ENCODE measurements at places on chromosomes 3 and 15.

DNA sequence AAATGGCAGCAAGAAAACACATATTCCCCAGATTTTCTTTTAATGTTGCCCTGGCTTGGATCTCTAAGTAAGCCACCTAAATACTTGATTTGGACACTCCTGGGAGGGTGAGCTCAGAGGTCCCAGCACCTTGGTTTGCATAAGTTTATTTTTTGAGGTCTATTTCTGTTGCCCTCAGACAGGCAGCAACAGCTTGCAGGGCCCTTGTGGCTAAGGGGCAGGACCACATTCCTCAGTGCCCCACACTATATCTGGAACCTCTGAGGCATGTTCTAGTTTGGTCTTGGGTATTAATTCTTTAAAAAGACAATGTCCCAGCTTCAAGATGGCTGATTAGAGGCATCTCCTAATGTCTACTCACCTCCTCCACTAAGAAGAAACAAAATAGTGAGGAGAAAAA, 57.5 kb downstream of the IGSF11 start:
- no peak for DNase-seq

DNA sequence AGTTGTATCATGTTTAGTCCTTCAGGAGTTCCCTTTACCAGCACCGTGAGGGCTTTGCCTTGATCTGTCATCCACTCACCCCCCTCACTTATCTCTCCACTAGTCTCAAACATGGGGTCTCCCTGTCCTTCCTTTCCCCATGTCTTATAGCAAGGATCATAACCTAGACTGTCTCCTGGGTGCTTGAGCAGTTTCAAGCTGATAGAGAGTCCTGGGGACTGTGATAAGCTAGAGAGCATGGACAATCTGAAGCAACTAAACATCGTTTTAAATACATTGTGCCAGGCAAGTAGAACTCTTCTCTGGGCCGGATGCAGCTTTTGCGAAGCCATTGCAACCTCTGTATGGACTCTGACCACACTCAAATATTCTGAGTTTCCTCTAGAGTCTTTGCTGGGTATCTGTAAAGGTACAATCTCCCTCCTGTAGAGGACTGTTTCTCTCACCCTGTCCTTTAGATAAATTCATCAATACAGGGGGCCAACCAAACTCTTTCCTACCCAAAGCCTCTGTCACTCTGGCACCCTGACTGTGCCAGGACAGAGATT, 684.6 kb upstream of the NR2F2 start:
- no peak for DNase-seq

GRCh38 chr3:139601191-139601961, 61.8 kb upstream of the RBP1 start:
- no peak for DNase-seq

DNA sequence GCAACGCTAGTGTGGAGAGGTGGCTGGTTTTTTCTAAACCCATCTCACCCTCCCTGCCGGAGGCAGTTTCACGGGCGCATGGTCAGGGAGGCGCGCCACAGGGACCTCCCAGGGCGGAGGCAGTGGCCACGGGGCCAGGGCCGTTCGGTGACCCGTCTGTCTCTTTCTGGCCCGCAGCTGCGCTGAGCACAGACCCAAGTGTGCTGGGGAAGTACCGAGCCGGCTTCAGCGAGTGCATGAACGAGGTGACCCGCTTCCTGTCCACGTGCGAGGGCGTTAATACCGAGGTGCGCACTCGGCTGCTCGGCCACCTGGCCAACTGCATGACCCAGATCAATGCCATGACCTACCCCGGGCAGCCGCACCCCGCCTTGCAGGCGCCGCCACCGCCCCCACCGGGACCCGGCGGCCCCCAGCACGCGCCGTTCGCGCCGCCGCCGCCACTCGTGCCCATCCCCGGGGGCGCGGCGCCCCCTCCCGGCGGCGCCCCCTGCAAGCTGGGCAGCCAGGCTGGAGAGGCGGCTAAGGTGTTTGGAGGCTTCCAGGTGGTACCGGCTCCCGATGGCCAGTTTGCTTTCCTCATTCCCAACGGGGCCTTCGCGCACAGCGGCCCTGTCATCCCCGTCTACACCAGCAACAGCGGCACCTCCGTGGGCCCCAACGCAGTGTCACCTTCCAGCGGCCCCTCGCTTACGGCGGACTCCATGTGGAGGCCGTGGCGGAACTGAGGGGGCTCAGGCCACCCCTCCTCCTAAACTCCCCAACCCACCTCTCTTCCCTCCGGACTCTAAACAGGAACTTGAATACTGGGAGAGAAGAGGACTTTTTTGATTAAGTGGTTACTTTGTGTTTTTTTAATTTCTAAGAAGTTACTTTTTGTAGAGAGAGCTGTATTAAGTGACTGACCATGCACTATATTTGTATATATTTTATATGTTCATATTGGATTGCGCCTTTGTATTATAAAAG, 1.8 kb downstream of the HES1 start:
- no peak for DNase-seq

DNA sequence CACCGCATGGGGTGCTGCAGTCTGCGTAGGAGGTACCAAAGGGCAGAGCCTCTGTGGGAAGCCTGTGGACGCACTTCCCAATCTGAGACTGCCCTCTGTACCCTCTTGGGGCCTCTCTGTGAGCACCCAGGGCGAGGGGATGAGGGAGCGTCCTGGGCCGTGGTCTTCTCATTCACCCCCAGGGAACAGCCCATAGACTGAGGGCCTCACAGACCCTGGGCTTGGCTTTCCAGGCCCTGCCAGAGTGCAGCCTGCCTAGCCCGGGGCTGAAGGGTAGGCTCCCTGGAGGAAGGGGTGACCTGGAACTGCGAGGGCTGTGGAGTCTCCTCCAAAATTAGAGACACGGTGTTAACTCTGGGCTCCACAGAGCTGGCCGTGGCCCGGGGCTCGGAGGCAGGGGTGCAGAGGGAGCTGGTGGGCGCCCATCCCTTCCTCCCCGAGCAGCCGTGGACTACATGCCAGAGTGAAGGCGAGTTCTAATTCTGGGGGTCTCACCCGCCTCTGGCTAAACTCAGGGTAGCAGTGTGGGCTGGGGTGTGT, 468 bp upstream of the SPTBN5 start:
- DNase-seq, result no peak

- DNase-seq, result no peak
Measured at GRCh38 chr15:74773329-74773728, 8.6 kb upstream of the CSK start.

DNA sequence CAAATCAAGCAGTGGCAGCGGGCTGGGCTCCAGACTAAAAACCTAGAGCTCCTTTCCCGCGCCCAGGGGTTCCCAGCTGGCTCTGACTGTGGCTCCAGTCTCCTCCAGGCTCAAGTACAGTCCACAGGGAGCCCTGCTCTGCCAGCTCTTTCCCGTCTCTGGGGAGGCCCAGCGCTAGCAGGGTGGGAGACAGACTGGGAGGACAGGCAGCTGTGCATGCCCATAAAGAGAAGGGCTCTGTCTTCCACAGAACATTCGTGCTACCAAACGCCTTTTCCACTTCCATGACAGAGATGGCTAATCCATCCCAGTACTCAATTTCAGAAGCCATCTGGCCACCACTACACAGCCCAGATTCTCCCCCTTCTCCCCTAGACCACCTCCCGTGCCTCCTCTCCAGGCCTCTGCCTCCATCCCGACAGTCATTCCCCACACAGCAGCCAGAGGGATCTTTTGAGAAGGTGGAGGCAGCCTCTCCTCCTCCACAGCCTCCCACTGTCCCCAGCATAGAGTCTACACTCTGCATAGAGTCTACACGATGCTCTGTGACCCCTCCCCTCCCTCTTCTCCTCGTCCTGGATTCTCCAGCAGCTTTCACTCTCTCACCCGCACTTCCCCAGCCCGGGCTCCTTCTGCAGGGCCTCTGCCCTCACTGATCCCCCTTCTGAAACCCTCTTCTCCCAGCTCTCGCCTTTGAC, 6.8 kb upstream of the DUSP7 start:
- no peak for DNase-seq

All from cerebellar nuclear complex (tissue), 1 donor.